ENCODE measurements at places on chromosomes 3 and 15. TPM values are rescaled to one million over a fixed set of nuclear protein-coding genes. Genes with fewer than 3 reads are reported as not detected.

MKRN3 gene
- 0.24 TPM for total RNA-seq

ARGFX gene
- not detected for total RNA-seq

GOLGA6L4 gene
- total RNA-seq = 11.7 TPM

ZNF501 gene
- total RNA-seq = 6.7 TPM

MNS1 gene
- total RNA-seq = 4.5 TPM

FSTL1 gene
- total RNA-seq = 210 TPM

HDAC11 gene
- total RNA-seq = 14.4 TPM

HTD2 gene
- total RNA-seq = 10.2 TPM

STAB1 gene
- 0.27 TPM for total RNA-seq

TMPRSS7 gene
- not detected for total RNA-seq

SEMA6D gene
- total RNA-seq = 10.6 TPM

GYG1 gene
- total RNA-seq = 26.0 TPM

PIGZ gene
- 6.0 TPM for total RNA-seq

BNC1 gene
- total RNA-seq = 0.67 TPM

SERPINI2 gene
- total RNA-seq = 1.8 TPM
